Activated naive CD4-positive, alpha-beta T cell treated with anti-CD3 and anti-CD28 coated beads for 36 hours (primary cell): ENCODE measurements at places on chromosomes 2 and 18. TPM values are rescaled to one million over a fixed set of nuclear protein-coding genes. Genes with fewer than 3 reads are reported as not detected.

GRCh38 chr18:58998401-58999203, 133.9 kb downstream of the ZNF532 start:
- H3K4me3 ChIP-seq = no peak overlapping the region
- DNase-seq = no peak
- peaks cover 6% of the 10 kb centered on the region for H3K27me3 ChIP-seq
- no peaks in the 10 kb centered on the region for H3K36me3 ChIP-seq
- H3K4me1 ChIP-seq = no peaks in the 10 kb centered on the region

DNA sequence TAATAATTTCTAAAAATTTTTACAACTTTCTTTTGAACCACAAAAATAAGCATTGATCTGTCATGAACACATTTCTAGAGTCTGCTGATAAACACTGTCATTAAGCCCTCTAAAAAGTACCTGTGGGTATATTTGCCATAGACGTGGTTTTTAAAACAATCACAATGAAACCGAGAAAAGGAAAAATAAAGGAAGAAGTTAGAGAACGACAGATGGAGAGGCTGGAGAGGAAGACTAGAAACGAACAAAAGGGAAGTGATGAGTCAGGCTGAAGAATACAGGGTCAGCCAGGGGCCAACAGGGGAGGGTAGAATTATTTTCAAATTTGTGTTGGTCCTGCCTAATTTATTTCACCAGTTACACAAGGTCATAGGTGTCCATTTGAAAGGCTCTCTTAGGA, 62.0 kb downstream of the MYL12B start:
- no peak for DNase-seq
- no peaks in the 10 kb centered on the region for H3K27me3 ChIP-seq
- peaks cover 7% of the 10 kb centered on the region for H3K4me1 ChIP-seq
- H3K27ac ChIP-seq = no peak overlapping the region

GRCh38 chr18:10033016-10033399, 119.2 kb downstream of the VAPA start:
- H3K27ac ChIP-seq = no peak overlapping the region
- no peak for DNase-seq
- H3K4me1 ChIP-seq = peaks cover 5% of the 10 kb centered on the region
- H3K36me3 ChIP-seq = no peaks in the 10 kb centered on the region

The RND3 gene
- not detected for total RNA-seq
